ENCODE measurements at places on chromosomes 11 and 22.
A peak's percentile ranks its signal among the peaks of the same experiment; 100 is the strongest.

DNA sequence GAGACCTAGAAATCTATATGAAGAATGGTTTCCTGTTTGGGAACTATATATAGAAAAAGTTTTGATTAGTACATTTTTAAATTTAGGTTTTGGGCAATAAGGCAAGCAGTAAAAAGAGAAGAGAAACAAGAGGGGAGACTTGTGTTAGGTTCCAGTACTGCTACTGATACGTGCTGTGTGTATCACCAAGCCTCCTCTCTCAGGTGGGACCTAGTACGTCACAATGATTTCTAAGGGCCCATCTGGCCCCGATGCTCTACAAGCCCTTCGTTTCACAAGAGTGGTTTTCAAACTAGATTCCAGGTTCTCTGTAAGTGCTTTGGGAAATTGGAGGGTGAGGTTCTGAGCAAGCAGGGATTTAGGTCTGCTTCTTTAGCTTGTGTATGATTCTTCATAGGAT lies 39.2 kb downstream of the USP35 start:
- DNase-seq, result no peak

DNA sequence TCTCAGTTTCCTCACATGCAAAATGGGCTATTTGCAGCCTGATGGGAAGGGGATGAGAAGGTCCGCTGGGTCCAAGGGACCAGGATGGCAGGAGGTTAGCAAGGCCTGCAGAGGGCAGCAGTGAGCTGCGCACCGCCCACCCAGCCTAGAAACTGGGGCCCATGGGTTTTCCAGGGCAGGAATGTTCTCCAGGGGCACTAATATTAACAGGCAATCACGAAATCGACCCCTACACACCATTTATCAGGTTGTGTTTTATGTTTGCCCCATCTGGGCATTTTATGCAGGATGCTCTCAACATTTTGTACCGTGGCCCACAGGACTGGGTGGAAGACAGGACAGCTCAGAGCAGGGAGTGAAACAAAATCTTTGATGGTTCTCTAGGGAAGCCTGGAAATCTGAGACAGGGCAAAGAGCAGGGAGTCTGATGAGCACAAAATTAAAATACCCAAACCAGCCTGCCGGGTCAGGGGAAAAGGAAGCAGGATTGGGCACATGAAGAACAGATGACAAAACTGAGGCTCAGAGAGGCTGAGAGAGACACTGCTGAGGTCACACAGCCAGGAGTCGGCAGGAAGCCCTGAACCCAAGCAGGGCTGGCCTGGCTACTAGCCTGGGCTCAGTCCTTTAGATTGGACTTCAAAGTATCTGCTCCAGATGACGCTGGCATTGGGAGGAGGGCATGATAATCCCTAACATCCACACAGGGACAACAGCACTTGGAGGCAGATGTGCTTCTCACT lies 1.6 kb upstream of the BCR start:
- DNase-seq, result peak; percentile 67

DNA sequence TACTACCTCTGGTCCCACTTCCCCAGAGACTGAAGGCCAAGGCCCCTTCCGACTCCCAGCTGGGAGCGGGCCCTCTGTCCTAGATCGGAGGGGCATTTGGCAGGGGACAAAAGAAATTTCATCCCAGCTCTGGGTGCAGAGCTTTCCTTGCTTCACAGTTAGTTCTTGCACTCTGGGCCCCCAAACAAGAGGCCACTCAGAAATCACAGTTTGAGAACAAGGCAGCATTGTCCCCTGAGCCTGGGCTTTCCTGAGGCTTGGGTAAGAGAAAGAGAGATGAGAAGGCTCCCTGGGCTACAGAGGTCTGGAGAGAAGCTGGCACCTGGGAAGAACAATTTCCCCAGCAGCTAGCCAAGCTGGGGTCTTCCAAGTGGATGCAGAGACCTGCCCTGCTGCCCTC lies 71.8 kb upstream of the NCAM1 start:
- no peak for DNase-seq

DNA sequence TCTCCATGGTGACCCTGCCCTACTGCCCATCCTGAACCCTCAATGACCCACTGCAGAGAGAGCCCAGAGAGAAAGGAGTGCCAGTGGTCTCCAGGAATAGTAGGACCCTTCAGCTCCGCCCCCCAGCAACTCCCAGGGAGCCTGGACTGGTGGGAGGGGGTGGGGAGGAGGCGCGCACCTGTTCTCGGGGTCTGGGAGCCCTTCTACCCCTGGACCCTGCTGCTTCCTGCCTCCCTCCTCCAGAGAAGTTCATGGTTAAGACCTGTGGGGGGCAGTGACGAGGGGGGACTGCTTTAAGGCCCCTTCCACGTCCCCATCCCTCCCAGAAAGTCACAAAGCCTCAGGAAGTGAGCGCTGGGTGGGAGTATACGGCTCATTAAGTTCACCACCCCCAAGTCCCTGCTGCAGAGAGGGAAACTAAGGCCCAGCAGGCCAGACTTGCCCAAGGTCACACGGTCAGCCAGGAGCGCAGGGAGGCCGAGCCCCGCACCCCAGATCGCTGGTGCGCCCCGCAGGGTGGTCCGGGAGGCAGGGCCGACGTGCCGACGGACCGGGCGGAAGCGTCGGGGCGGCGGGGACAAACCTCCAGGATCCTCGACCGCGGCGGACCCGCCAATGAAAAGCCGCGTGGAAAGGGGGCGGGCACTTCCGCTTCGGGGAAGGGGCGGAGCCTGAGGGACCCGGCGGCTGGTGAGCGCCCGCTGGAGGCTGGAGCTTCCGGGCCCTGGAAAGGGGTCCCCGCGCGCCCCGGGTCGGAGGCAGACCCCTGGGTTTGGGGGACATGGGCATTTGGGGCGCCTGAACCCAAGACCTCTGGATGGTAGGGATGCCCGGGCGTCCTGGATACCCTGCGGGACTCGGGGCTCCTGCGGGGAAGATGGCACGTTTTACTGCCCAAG lies at the start of the genes NUDT22 and TRPT1:
TSS of gene NUDT22 (plus strand) at position 667 of the 899 bp plus-strand sequence. CDS start 379 bp downstream, outside the sequence.
TSS of gene TRPT1 (minus strand) at position 579 of the 899 bp plus-strand sequence. CDS start at position 253, 326 bp downstream.
- peak; percentile 84 for DNase-seq

- DNase-seq, result no peak
Measured at GRCh38 chr11:64864473-64865285, 13.7 kb downstream of the EHD1 start.

- no peak for DNase-seq
Measured at GRCh38 chr11:87894961-87895360, 280.3 kb downstream of the RAB38 start.

DNA sequence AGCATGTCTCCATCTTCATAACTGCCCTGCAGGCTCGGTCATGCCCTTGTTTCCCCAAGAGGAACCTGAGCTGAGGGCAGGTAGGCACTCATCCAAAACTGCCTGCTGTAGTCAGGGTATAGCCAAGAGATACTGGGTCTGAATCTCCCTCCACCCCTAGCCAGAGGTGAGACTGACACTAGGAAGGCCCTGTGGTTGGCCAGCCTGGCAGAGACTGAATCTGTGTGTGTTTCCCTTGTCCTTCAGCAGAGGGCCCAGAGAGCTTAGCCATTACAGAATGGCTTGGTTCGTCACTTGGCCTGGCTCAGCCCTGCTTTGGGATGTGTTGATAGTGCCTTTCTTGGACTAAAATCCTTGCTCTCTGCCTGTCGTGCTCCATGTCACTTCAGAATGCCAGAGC lies 79.3 kb upstream of the SUSD2 start:
- no peak for DNase-seq

GRCh38 chr11:87263979-87264378 lies 226.2 kb downstream of the TMEM135 start:
- DNase-seq, result no peak

GRCh38 chr22:16917144-16918003 lies 90.6 kb downstream of the GAB4 start:
- DNase-seq, result peak; percentile 46

GRCh38 chr22:42430528-42431125 lies 1.6 kb downstream of the NFAM1 start:
- DNase-seq, result no peak

DNA sequence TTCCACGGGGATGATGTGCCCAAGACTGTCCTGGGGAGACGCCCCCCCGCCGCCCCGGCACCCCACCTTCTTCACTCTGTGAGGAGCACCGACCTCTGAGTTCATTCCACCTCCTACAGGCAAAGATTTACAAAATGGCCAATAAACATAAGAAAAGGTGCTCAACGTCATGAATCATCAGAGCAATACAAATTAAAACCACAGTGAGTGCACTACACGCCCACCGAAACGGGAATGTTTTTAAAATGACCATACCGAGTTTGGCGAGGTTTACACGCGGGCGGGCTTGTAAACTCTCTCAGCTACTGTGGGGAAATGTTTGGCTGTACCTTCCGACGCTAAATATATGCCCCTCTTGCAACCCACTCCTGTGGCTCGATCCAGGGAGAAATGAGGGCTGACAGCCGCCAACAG lies 7.9 kb downstream of the NPTXR start:
- no peak for DNase-seq

DNA sequence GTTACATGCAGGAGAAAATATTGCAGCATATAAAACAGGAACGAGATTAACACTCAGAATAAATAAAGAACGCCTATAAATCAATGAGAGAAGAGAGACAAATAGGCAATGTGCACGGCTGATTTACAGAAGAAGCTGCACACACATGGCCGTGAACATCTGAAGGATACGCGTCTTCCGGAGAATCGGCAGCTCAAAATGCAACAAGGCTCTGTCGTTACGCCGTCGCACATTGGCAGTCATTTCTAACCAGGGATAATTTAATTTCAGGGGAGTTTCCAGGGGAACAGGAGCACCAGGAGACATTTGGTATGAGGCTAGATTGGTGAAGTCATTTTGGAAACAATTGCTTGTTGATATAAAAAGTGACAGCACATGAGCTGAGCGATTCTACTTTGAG lies 745.2 kb downstream of the BRD1 start:
- DNase-seq, result no peak

- peak; percentile 75 for DNase-seq
Measured at GRCh38 chr11:27228232-27228905, 134.6 kb downstream of the CCDC34 start.

- DNase-seq, result peak; percentile 63
Measured at GRCh38 chr11:128342511-128343134, 244.7 kb downstream of the ETS1 start.

DNA sequence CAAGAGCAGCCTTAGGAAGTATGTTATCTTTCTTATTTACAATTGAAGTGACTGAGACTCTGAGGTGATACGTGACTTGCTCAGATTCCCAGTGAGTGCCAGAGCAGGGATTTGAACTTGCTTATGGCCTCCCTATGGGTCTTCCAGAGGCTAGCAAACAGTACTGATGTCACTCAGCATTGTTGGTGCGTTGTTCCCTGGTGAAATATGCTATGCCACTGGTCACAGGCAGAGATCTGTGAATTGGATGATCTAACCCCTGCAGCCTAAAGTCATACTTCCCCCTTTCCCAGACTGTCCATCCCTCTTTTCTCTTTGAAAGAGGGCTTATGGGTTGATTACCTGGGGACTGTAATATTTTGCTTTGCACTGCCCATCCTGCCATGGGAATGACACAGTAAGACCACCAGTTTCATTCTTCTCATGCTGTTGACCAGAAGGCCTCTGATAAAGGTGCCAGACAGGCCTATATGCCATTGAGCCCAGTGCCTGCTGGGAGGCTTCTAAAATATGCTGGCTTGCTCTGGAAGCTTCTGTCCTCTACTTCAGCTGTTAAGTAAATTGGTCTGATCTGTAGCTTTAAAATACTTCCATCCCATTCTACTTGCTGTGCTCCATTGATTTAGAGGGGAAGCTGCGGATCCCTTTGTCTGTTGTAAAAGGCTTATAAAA lies 152.2 kb upstream of the E2F8 start:
- DNase-seq, result no peak

- no peak for DNase-seq
Measured at GRCh38 chr11:70077411-70078094, 564 bp upstream of the ANO1 start.

DNA sequence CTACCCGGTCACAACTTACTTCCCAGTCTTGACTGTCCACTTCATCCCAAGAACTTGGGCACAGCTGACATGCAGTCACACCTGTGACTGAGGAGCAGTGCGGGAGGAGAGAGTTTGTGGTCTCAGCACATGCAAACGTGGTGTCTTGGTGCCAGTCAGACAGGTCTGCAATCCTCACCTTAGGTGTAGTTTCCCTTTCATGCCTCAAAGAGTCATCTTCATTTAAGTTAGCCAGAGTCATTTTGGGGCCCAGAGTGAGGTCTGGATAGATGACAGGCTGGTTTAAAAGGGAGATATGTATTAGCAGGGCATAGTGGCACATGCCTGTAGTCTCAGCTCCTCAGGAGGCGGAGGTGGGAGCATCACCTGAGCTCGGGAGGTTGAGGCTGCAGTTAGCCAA lies 108.5 kb upstream of the SORL1-AS1 start:
- DNase-seq, result no peak

- peak; percentile 41 for DNase-seq
Measured at GRCh38 chr11:77547863-77548551, 41.7 kb upstream of the AQP11 start.

- no peak for DNase-seq
Measured at GRCh38 chr11:112227471-112227870, 1.2 kb downstream of the PTS start.

DNA sequence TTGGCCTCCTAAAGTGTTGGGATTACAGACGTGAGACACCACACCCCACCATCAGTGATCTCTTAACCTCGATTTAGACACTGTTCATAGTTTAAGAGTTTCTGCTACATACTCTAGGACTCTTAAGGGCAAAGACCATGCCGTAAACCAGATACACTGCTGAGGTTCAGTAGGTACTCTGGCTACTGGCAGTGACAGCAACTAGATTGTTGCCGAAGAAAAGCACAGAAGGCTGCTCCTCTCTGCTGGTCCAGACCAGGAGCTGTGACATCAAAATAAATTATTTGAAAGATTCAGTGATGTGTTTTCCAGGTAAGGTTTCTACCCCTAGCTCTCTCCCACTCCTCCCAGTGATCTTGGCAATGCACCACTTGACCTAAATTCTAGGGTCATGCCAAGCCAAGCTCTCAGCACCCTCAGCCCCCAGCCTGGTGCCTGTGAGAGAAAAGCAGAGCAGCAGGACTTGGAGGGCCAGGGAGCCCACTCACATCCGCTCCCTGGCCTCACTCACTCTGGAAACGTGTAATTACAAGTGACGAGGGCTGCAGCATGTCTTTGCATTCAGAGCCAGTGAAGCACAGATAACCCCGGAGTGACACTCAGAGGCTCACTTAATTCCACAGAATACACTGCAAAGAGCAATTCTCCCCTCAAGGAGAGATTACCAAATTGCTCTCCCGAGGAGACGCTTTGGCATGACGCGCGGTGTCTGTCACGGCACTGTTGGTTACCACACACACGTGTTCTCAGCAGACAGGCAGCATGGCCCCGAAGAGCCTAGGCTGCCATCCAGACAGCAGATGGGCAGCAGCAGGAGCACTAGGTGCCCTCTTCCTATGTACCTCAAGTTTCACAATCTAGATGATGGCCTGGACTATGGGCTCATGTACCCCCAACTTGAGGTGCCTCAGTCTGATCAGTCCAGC lies 96.9 kb upstream of the PITPNB start:
- no peak for DNase-seq

- peak; percentile 30 for DNase-seq
Measured at GRCh38 chr11:106697058-106697457, 321.2 kb downstream of the GUCY1A2 start.

- DNase-seq, result no peak
Measured at GRCh38 chr22:38707984-38708383, 2.2 kb downstream of the GTPBP1 start.

DNA sequence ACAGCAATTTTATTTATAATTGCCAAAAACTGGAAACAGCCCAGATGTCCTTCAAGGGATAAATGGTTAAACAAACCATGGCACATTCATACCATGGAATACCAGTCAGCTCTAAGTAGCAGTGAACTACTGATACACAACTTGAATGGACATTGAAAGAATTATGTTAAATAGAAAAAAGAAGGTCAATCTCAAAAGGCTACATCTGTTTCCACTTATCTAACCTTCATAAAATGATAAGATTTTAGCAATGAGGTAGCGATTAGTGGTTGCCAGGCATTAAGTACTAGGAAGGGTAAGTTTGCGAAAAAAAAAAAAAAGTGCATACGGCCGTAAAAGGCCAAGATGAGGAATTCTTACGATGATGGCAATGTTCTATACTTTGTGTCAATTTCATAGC lies 738.7 kb upstream of the ANO3 start:
- DNase-seq, result no peak

Measured in RWPE1 (cell line).